ENCODE measurements at places on chromosomes 5 and 9.

DNA sequence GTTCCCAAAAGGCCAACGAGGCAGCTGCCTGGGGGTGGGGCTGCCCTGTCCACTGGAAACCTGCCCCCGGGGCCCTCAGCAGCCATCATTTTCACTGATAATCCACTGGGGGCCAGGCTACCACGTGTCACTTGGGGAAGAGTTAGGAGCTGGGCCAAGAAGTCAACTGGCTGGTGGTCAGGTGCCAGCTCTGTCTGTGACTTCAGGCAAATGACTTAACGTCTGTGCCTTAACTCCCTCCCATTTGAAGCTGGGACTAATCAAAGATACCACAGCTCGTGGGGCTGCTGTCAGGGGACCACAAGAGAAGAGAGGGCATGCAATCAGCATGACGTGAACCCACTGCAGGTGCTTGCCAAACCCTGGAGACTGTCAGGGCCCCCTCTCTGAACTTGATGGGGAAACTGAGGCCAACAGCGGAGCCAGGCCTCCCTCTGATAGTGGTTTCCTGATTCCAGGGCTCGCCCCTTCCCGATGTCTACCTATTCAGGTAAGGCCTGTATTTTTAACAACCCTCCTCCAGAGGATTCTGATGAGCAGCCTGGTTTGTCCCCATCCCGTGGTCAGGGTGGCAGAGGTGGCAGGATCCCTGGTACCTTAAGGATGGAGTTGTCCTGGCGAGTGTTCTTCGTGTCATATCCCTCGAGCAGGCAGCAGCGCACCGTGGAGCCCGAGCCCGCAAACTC lies 12.3 kb upstream of the DPM2 start:
- no peak for DNase-seq

GRCh38 chr5:173735184-173735583 lies 118.7 kb upstream of the BOD1 start:
- no peak for DNase-seq

DNA sequence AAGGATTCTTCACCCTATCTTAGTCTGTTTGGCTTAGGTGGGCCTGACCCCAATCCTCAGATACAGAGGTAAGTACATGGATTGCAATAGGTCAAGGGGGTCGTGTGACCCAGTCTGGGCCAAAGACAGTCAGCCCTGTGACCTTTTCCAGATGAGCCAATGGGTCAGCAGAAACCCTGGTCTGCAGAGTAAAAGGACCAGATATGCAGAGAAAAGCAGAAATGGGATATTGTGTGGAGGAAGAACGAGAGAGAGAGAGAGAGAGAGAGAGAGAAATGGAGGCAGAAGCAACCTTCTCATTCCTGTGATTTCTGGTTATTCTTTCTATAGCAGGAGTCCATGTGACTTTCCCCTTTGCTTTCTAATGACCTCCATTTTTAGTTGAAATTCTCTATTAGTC lies 40.4 kb upstream of the CRB2 start:
- no peak for DNase-seq

DNA sequence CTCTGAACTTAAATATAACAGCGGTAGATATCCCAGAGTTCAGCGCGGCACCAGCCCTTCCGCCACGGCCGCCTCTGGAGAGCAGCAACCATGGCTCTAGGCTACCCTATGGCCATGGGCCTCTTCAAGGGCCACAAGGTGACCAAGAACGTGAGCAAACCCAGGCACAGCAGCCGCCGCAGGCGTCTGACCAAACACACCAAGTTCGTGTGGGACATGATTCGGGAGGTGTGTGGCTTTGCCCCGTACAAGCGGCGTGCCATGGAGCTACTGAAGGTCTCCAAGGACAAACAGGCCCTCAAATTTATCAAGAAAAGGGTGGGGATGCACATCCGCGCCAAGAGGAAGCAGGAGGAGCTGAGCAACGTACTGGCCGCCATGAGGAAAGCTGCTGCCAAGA lies 229.0 kb downstream of the ACTL7B start:
- DNase-seq = no peak

- DNase-seq = no peak
Measured at GRCh38 chr5:19577882-19578281, 410.1 kb downstream of the CDH18 start.

- DNase-seq = no peak
Measured at GRCh38 chr5:67206461-67206860, 9.9 kb upstream of the CD180 start.

DNA sequence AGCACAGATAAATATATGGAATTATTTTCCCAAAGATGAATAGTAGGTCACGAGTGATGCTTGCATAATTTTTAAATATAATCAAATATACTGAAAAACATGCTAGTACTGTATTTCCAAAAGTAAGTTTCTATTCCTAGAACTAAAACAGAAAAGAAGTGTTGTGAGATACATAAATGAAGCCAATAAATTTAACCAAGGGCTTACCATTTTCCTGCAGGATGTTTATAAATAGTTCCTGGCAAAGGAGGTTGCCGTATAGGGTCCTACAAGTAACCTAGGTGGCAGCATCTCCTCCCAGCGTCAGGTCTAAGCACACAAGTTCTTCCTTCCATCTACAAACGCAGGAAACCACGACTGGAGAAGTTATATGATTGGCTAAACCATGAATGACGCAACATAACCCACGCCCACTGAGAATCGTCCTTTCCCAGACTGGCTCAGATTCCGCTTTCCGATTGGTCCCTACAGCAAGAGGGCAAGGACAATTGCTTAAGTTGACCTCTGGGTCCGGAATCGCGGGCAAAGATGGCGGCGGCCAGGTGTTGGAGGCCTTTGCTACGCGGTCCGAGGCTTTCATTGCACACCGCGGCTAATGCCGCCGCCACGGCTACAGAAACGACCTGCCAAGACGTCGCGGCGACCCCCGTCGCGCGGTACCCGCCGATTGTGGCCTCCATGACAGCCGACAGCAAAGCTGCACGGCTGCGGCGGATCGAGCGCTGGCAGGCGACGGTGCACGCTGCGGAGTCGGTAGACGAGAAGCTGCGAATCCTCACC lies at the start of gene MRPS30:
TSS of gene MRPS30 (plus strand) at position 513 of the 780 bp plus-strand sequence. CDS start at position 529, 16 bp downstream.
- peak; percentile 75 for DNase-seq

DNA sequence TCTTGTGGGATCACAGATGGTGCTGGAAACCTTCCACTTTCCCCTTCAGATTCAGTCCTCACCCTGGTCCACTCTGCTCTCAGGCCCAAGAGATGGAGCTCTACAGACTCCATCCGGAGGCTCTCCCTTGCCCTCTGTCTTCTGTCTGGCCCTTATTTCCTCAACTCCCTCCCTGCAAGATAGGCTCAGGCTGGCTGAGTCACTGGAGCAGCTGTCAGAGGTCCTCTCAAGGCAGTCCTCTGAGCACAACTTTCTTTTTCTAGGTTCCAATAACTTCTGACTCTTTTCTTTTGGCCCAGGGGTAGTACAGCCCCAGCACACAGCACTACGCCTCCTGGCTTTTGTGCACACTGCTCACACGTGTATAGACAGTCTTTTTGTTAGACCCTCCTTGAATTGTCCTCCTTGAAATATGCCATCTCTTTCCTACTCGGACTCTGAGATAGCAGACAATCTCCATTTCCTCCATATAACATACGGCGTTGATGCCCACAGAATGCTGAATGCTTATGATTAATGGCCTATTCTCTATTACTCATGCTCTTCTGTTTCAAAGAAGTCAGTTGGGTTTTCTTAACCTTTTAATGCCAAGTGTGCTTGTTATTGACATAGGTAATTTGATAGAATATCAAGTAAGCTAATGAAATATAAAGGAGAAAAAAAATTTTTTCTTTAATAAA lies 193.1 kb downstream of the SLC12A2 start:
- DNase-seq = no peak

- no peak for DNase-seq
Measured at GRCh38 chr5:177537389-177538361, 16.7 kb downstream of the FAM193B start.

- DNase-seq = no peak
Measured at GRCh38 chr9:137076636-137077009, 694 bp upstream of the UAP1L1 start.

DNA sequence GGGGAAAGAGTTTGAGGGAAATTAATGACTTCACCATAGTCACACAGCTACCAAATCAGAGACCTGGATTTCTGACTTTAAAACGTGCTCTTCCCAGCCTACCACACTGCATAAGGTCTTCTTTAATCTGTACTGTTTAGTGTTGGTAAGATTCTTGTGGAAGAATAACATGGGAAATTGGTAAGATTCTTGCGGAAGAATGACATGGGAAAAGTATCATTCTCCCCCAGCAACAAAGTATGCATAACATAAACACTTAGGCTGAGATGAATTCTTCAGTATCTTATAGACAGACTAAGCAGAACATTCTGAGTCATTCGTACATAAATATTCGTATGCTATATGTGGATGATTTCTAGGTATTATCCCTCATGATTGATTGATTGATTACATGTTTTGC lies 170.4 kb downstream of the FOCAD start:
- DNase-seq = no peak

- DNase-seq = no peak
Measured at GRCh38 chr9:32424616-32425015, 40.2 kb downstream of the ACO1 start.

GRCh38 chr5:111197523-111197922 lies 26.7 kb upstream of the CAMK4 start:
- DNase-seq = no peak

DNA sequence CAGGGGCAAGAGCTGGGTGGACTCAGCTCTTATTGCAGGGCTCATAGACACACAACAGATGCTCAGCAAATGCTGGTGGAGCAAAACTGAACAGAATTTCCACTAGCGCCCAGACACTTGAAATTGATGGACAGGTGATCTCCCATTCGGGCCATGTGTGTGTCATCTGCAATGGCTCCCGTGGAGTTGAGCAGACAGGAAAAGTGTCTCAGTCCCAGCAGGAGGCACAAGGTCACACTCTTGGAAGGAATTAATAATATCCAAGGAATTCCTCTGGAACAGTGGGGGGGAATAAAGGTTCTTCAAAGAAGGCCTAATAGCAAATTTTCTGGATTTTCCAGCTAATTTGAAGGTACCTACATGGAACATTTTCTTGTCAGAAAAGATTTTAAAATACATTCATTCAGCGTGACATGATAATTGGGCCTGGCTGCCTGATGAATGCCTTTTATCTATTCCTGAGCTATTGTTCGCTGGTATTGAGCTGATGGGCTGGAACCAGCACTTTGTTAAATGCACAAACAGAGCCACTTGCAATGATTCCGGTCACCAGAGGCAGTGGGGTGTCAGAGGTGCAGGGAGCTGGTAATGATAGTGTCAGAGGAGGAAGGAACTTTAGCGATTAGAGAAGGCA lies 31.5 kb upstream of the ALDH1B1 start:
- DNase-seq = no peak

- no peak for DNase-seq
Measured at GRCh38 chr5:162497455-162497854, 429.9 kb downstream of the GABRG2 start.

DNA sequence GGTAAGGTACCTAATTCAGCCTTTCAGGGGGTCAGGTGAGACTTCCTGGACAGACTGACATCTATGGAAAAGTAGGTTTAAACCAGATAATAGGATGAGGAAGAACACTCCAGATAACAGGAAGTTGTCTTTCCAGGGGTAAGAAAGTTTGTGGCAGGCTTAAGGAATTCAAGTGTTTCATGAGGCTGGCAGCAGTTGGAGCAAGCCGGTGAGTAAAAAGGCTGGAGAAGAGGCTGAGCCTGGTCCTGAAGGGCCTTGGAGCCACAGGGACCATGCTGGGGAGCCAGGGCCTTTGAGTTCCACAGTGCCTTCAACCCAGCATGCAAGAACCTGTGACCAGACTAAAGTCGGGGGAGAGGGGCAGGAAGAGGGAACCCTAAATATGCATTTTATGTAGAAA lies 353.4 kb downstream of the SPOCK1 start:
- no peak for DNase-seq

GRCh38 chr5:108560581-108560980 lies 178.7 kb upstream of the FBXL17 start:
- DNase-seq = no peak

- DNase-seq = no peak
Measured at GRCh38 chr5:41951224-41951623, 26.1 kb downstream of the FBXO4 start.

DNA sequence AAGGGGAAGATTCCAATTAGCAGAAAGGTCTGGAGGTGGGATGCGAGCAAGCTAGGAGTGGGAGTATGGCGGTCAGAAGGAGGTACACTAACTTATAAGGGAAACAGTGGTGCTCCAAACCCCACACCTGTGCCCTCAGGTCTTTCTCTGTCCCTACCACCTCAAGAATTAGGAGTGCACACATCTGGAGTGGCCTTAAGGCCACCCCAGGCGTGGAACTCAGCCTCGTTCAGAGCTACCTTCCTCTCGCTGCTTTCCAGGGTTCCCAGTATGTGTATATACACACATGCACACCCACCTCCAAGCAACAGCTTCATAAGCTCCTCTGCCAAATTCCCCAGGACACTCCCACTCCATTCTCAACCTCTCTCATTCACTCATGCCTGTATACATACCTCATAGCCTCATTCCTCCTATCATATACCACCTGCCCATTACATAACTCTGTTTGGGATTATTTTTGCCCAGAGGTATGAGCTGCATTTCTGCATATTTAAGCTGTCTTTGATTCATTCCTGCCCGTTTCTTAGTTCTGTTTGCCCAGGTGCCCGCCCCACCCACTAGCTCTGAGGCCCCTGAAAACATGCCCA lies 118.7 kb downstream of the PSD2 start:
- DNase-seq = no peak

DNA sequence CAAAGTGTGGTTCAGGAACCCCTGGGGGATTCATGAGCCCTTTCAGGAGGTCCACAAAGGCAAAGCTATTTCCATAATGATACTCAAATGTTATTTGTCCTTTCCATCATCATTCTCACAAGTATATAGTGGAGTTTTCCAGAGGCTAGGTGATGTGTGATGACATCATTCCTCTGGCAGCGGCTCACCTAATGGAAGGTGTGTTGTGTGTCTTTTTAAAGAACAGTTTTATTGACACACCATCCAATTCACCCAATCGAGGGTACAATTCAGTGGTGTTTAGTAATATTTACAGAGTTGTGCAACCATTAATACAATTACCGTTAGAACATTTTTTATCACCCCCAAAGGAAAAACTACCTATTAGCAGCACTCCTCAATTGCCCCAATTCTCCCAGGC lies 9.7 kb downstream of the NANS start:
- DNase-seq = no peak

GRCh38 chr9:98071737-98072136 lies 15.2 kb downstream of the NANS start:
- no peak for DNase-seq

DNA sequence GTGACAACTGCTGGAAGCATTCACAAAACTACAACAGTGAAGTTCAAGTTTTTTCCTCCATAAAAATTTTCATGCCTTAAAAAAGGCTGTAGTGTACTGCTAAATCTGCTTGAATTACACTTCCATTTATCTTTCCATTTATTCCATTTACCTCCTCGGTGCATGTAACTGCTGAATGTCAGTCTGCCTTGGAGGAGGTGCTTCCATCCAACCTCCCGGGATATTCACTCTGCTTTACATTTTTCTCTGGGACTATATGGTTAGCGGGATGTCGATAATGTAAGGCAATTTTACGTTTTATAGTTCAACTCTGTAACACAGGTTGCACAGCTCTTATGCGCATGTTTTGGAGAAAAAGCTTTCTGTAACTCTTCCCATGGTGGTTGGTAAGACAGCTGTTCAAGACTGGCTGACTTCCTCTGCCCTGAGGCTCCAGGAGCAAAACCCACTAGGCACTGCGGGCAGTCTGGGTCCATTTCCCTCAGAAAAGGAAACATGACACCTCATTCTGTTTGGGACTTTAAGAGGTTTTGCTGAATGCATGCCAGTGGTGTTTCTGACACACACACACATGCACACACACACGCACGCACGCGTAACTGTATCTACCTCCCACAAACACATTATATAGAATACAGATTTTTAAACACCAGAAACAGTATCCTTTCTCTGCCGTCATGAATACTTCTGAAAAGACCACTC lies 66.1 kb downstream of the SPTLC1 start:
- DNase-seq = no peak

Measured in T-helper 9 cell (primary cell).